ENCODE measurements at places on chromosomes 5 and 9.
A peak's percentile ranks its signal among the peaks of the same experiment; 100 is the strongest.

- no peak for DNase-seq
These were observed 62.8 kb downstream of the DCP2 start for GRCh38 chr5:113039229-113039933.

GRCh38 chr5:72511366-72511765 lies 4.2 kb upstream of the ZNF366 start:
- DNase-seq: no peak

DNA sequence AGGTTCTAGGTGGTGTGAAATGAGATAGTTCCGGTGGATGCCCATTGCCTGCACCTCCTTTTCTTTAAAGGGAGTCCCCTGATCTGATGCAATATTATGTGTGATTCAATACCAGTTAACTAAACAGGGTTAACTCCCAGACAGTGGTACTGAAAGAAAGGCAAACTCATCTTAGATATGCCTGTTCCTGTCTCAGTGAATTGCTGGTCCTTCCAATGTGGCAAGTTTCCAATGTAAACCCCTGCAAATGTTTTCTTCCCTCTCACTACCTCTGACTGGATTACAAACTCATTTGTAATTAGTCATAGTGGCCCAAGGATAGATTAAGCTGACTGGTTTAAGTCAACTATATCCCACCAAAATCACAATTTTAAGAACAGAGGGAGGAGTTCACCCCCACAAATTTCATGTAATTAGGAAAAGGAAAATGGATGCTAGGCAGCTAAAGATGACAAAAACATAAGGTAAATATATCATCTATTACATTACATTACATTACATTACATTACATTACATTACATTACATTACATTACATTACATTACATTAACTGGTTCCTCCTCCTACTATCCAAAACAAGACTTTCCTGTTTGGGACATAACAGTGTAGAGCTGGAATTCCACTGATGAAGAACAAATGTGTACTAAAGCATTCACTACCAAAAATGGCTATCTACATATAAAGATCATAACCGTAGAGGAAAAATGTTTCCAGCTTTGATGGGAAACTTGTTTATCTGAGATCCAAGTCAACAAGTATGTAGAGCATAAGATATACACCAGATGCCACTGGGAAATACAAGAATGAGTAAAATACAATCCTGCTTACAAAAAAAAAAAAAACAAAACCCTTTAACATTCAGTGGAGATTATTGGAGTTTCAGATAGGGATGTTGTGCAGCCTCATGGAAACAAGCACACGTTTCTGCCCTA lies 121.5 kb upstream of the SNX2 start:
- DNase-seq: no peak

- DNase-seq: no peak
These were observed 9.4 kb upstream of the RHOBTB3 start for GRCh38 chr5:95721582-95722295.

DNA sequence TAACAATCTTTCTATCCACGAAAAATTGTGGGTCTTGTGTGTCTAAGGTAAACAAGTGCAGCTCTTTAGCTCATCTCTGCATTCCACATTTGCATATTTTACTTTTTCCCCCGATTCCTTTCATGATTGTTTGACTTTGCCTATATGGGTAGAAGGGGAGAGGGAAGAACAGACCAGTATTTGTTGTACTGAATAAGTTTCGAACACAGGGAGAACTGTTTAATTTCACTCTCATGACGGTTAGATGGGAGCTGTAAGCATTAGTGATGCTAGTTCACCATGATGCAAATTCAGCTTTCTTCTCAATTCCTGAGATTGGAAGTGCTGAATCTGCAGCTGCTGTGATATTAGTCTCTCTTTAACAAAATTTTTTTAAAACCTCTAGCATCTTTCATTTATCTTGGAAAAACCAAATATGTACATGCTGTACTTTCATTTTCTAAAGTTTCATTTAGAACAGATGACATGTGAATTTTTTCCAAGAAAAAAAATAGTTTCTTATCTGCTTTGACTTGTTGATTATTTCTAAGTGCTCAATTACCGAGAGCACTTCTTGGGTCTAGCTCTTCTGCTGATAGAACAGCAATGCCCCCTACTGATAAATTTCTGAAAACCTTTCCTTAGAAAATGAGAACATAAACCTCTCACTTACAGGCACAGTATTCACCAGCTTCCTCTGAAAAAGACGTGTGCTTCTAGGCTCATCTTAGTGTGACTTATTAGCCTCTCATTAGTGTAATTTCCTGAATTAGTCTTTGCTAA lies 149.5 kb downstream of the BAAT start:
- DNase-seq: peak; percentile 52

DNA sequence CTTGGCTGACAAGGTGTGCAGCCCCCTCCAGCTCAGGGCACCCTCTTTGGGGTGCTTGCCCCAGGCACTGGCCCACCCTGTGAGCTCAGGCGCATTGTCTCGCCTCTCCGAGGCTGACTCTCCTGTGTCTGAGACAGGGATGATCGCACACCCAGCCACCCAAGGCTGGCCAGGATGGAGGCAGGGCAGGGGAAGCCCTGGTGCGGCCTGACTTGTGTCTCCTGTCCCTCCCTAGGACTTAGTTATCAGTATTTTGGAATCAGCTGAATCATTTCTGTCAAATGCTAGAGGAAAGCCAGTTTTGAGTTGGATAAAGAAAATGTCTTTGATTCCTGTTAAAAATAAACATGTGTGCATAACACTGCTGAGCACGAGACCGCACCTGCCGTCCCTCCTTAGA lies 2.5 kb upstream of the DBH start:
- no peak for DNase-seq

- no peak for DNase-seq
These were observed 18.3 kb downstream of the MRNIP start for GRCh38 chr5:179840321-179840720.

DNA sequence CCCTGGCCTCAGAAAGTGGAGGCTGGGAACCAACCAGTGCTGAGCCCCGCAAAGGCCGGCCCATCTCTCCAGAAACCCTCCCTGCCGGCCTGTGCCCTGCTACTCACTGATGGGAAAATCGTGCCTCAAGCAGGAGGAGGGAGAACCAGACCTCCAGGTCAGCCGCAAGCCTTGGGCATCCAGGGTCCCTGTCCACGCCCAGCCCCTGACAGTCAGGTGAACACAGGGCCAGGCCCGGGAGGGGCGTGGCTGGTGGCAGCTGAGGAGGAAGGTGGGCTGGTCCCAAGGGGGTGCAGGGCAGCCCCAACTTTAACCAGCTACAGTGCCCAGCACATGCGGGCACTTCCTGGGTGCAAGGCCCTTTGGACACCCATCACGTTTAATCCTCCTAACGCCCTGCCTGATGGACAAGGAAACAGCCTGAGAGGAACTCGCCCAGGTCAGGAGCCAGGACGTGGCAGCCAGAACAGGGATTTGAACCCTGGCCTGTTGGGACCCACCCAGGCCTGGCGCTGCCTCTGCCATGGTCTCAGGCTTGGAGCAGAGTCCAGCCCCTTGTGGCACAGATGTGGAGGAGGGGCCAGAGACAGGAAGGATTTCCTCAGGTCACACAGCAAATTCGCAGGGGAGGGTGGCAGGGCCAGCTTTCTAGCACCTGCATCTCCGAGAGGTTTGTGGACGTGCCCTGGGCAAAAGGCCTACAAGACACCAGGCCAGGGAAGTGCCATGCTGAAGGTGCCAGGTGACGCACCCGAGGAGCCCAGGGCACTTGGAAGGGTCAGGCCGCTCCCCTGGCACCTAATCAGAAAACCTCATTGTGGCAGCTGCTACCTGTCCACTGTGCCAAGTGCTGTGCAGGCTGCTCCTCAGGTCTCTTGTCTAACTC lies 4.5 kb downstream of the RALGDS start:
- DNase-seq: no peak

- DNase-seq: no peak
These were observed 2160.4 kb downstream of the MAT2B start for GRCh38 chr5:165665735-165666400.

GRCh38 chr5:19172926-19173470 lies 815.0 kb downstream of the CDH18 start:
- no peak for DNase-seq

GRCh38 chr5:175582697-175583096 lies 75.2 kb upstream of the HRH2 start:
- DNase-seq: no peak

GRCh38 chr9:127923046-127923445 lies 6.2 kb upstream of the ST6GALNAC4 start:
- no peak for DNase-seq

DNA sequence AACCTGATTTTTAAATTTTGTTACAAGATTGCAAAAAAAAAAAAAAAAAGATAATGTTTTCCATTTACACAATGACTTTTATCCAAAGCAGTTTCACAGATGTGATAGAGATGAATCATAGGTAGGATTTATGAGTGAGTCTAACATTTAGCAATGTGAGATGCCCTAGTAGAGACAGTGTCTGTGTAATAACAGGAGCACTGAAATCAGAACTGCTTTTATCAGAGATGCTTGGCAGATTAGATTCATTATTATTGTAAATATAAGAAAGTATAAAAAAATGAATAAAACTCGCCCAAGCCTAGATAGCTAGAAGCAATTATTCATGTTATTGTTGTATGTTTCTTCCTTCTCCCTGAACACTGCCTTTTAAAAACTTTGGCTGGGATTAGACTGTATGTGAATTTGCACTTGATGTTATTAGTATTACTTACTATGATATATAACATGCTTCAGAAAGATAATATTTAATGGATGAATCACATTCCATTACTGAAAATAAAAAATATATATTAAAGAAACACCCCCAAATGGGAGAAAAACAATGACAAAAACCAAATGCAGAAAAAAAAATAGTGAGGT lies 567.3 kb upstream of the KLF4 start:
- DNase-seq: no peak

DNA sequence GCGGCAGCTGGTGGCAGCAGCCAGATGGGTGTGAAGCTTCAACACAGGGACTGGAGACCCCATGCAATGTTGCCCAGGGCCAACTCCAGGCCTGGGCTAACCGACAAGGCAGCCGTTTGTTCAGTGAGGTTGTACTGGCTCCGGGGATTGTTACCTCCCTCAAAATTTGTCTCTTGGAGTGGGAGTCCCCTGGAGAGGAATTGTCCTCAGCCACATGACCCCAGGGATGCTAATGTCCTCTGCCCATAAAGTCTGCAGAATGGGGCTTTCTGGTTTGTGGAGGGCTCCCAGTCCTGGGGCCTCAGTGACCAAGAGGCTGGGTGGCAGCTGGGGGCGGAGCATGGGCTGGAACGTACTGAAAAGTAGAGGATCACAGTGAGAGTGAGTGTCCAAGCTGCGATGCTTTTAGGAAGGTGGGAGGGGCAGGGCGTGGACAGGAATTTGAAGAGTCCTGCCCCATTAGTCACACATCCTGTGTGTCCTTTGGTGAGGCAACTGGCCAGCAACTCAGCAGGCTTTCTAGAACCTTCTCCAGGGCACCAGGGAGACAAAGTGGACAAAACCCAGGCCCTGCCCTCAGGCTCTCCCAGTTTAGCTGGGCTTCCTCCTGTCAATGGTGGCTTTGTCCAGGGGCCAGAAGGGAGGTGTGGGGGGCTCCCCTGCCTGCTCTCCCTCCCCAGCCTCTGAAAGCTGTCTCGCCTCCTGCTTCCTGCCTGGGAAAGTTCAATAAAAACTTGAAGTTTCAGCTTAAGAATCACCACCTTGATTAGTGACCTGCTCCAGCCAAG lies 114.0 kb downstream of the NSG2 start:
- no peak for DNase-seq

- no peak for DNase-seq
These were observed 222.1 kb downstream of the SYK start for GRCh38 chr9:91023741-91024140.

DNA sequence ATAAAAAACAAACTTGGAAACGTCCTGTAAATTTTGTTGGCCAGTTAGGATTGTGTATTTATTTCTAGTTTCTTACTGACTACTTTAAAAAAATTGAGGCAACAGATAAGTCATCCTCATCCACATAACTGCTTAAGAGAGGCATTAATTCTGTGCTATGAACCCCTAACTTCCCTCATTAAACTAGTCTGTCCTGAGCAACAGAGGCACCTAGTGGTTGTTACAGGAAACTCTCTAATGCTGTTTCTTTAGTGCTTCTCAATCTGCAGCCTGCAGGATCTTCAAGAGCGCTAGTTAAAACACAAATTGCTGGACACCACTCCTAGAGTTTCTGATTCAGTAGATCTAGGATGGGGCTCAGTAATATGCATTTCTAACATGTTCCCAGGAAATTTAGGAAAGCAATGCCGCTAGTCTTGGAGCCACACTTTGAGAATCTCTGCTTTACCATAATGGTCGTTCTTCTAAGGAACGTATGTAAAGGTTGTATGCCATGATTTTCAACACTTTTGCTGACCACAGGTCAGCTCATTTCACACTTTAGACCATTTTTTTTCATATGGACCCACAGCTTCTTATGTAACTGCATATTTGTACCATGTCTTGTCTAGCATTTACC lies 410.1 kb upstream of the SMARCA2 start:
- DNase-seq: peak; percentile 44

DNA sequence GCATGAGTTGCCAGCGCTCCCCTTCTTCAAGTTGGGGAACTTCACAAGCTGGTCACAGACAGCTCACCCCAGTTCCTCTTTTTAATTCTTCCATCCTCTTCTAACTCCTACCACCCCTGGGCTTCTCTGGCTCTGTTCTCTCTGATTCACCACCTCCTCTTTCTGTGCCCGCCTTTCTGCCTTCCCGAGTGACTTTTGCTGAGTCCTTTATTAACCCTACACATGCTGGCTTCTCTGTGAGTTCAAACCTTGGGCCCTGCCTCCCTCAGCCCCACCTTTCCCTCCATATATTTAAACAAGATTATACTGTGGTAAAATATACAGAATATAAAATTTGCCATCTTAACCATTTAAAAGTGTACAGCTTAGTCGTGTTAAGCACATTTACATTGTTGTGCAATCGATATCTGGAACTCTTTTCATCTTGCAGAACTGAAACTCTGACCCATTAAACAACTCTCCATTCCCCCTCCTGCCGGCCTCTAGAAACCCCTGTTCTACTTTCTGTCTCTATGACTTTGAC lies 32.0 kb downstream of the SLC46A2 start:
- DNase-seq: no peak

DNA sequence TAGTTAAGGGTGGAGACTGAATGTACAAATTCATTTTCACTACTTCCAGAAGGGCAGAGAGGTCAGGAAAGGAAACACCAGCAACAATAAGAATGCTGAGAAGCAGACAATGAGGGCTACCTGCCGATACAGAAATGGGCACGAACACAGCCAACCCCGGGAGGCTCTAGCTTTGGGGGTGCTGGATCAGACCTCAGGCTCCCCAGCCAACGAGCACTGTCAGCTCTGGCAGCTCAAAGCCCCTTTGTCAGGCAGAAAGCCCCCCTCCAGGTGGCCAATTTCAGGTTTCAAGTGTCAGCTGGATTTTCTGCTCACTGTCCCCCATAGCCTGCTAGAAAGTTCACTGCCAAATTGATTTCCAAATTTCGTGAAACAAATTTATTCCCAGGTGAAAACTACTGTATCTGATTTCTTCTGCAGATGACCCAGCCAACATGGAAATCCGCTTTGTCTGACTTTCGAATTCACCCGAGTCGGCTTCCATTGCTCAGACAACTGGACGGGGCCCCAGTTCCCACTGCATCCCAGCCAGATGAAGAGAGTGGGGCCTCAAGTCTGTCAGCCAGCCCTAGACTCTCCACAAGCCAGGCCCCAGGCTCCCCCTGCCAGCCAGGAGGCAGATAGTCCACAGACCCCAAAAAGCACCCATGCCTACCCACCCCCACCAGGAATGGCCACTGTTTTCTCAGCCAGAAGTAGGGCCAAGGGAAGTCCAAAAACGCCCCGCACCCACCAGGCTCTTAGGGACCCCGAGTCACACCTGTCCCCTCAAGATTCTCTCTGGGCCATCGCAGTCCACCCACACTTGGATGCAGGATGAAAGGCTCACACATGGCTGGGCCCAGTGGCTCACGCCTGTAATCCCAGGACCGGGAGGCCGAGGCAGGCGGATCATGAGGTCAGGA lies 96.5 kb upstream of the PHYKPL start:
- no peak for DNase-seq

- no peak for DNase-seq
These were observed 374.9 kb upstream of the CLINT1 start for GRCh38 chr5:158233735-158234322.

Data from NT2/D1 (cell line).